ENCODE measurements at places on chromosomes 7 and 10.
A peak's percentile ranks its signal among the peaks of the same experiment; 100 is the strongest.

DNA sequence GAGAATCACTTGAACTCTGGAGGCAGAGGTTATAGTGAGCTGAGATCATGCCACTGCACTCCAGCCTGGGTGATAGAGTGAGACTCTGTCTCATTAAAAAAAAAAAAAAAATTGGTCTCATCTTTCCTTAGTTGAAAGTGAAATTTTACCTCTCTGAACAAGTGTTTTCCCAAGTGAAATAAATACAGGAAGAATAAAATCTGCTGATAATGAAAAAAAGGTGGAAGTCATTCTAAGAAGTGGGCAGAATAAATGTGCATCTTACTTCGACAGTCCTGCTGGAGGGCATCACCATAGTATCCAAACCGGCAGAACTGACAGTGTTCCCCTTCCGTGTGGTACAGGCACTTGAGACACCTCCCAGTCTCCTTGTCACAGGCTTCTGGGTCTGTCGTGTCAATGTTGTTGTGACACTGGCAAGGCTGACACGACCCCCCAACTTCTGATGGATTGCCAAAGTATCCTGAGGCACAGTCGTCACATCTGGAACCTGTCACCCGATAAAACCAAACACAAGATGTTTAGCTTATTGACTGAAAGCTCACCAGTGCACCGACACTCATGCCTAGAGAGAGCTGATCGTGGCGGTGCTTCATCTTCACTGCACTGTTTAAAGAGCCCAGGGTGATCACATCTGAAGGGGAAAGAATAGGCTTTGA is 49.6 kb downstream of the LAMB1 start:
- no peak for DNase-seq

DNA sequence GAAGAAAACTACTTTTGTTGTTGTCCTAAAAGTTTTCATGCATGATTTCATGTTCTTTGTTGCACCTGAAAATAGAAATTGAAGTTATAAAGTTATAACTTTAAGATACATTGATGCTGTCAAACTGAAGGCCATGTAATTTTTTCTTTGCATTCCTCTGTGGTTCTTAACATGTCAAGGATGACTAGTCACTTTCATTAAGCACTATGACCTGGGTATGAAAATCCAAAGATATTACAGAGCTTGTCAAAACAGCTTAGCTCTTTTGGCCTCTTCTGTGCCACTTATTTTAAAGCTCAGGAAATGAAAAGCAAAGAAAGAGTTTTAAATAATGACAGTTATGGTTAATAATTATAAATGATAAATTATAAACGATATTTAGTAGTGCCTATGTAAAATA is 241.6 kb upstream of the CACNA2D1 start:
- DNase-seq, result no peak

GRCh38 chr10:100020886-100021253 is 11.1 kb upstream of the DNMBP start:
- no peak for DNase-seq

DNA sequence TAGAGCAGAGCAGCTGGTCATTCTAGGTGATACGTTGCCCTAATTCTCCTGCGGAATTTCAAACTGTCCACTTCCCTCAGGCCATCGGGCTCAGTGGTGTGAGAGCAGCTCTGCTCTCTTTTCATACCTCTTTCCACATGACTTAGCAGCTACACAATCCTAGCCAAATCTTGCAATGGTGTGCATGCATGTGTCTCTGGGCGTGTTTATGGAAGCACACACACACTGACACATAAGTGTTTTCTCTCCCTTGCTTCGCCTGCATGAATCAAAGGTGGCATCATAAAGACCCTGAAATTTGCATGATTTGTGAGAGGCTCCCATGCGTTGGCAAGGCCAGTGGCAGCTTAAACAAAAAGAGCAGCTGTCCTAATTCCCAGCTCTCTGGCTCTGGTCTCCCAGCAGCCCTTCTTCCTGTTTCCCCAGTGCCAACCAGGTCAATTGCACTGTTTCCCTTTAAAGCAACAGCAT is 1189.5 kb downstream of the GATA3 start:
- peak; percentile 0 for DNase-seq

- no peak for DNase-seq
Measured at GRCh38 chr10:122450353-122450990, 4.0 kb upstream of the ARMS2 start.

GRCh38 chr7:25098096-25099046 is 26.7 kb downstream of the CYCS start:
- DNase-seq, result peak; percentile 60

- no peak for DNase-seq
Measured at GRCh38 chr10:105707603-105708002, 1066.5 kb downstream of the SORCS3 start.

DNA sequence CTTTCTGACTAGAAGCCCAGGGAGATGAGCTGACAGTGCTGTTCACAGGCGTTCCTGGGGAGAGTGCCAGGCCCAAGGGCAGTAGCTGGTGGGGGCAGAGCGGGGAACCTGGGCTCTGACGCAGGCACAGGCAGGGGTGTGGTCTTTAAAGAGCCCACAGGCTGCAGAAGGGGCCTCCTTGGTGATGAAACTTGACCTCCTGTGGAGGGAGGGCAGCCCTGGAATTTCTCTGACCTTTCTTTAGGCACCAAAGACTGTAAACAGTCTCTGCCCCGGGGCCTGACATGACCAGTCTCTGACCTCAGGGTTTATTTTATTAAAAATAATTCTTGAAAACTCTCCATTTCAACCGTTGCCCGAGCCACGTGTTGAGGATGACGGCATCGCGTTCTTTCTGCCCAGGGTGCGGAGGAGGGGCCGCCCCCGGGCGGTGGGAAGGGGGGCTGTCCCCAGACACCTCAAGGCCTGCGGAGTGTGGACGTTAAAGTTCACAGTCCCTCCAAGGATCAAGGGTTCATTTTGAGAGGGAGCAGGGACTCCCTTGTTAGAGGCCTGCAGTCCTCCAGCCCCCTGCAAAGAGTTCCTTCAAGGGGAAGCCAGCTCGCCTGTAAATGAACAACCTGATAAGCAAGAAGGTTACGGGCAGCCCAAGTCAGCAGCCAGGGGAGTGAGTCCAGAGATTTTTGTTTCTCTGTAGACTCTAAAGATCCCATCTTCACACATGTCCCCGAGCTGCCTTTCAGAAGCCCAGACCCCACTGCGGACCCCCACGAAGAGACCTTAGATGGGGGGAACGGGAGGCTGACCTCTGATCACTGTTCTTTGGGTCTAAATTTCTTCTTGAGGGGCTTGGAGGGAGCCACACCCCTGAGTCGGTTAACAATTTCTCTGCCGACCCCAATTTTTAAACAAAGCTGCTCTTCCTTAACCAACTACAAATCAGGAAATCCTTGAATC is 128.9 kb downstream of the VIPR2 start:
- DNase-seq, result no peak

GRCh38 chr7:109376576-109376975 is 806.9 kb downstream of the DNAJB9 start:
- DNase-seq, result no peak

DNA sequence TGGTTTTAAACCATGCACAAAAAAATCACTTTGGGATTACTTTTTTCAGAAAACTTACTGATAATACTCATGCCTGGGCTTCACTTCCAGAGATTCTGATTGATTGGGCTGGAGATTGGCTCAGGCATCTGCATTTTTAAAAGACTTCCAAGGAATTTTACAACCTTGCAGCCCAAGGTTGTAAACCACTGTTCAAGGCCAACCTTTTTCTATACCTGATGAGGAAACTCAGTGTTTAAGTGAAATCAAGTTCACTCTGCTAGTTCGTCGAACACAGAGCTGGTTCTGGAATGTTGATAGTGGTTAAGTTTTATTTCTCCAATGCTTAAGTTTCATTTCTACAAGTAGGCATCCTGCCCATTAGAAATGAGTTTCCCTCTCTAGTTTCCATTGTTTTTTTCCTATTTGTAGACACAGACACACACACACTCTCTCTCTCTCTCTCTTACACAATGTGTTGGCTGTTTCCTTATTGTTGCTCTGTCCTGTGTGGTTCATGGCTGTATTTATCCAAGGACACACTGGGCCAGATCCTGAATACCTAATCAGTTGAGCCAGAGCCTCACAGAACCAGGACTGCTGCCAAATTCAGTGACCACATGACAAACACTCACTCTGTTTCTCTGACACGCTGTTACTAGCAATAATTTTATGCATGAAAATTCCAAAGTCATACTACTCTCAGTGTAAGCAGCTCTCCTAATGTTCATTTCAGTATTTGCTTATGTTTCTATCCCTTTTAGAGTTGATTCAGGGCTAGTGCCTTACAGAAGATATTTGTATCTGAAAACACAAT is 3.7 kb upstream of the IFIT1B start:
- peak; percentile 72 for DNase-seq

DNA sequence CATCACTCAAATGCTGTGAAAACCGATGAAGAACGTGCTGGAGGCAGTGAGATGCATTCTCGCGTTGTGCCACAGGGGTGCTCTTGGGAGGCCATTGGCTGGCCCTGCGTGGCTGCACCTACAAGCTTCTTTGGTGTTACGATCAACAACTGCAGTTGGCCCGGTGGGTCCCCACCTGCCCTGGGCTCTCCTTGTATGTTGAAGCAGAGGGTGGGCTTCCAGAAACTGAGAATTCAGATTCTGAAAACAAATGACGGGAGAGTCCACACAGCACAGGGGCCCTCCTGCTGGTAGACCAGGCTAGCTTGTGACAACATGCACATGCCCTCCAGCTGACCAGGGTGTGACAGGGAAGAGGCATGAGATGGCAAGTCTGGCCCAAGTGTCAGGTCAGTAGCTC is 23.7 kb upstream of the DDC start:
- DNase-seq, result no peak

- DNase-seq, result no peak
Measured at GRCh38 chr7:123941391-123942180, 16.5 kb downstream of the SPAM1 start.

GRCh38 chr10:76080451-76080850 is 649.0 kb downstream of the LRMDA start:
- DNase-seq, result no peak

DNA sequence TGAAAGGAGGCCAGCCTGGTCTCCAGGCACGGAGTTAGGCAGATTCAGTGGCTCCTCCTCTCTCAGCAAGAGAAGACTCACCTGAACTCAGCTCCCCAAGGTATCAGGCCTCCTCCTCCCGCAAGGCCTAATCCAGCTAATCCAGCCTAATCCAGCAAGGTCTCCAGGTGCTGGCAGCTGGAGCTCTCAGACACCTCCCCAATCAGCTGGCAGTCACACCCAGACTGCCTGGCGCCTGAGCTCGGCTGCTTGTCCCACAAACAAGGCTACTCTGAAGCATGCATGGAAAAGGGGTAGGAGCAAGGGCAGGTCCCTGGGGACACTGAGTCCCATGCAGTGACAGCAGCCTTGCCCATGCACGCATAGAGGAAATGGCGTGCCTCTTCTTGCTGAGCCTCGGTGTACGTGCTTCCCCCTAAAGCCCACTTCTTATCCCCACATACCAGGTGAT is 3.3 kb upstream of the OPN4 start:
- no peak for DNase-seq

- DNase-seq, result no peak
Measured at GRCh38 chr7:33868166-33868565, 37.2 kb upstream of the BMPER start.

DNA sequence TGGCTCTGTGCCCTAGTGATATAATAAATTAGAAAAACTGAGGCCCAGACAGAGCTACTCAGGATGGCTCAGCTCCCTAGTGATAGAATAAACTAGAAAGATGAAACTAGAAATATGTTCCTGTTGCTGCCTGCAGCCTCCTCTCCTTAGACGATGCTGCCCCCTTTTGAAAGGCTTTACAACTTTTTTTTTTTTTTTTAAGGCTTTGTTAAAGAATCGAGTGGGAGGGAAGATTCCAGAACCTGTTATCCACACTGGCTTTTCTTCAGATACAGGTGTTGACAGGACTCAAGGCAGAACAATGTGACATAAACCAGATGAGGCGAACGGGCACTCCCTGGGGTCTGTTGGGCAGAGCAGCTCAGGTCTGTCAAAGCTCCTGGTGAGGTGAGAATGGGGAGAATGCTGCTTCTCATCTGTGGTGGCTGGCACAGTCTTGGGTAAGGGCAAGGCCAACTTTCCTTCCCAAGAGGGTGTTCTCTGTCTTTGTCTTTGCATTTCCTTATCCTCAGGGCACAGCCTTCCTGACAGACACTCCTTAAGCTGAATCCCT is 175.1 kb downstream of the COBL start:
- DNase-seq, result no peak

DNA sequence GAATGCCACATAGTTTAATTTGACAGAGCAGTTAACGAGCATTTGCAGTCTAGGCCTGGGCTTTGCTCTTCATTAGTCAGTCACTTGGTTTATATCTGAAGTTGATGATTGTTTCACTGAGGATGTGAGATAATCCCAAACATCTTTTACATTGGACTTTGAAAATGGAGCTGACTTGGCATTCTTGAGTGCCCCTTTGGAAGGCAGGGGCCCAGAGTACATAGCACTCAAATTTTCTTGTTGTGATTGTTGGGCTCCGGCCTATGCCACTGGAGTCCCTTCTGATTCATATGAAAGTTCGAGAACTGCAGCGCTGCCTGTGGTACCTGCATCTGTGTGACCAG is 21.9 kb downstream of the DNAJB6 start:
- no peak for DNase-seq

- DNase-seq, result no peak
Measured at GRCh38 chr7:157753713-157754415, 417.1 kb downstream of the DNAJB6 start.

DNA sequence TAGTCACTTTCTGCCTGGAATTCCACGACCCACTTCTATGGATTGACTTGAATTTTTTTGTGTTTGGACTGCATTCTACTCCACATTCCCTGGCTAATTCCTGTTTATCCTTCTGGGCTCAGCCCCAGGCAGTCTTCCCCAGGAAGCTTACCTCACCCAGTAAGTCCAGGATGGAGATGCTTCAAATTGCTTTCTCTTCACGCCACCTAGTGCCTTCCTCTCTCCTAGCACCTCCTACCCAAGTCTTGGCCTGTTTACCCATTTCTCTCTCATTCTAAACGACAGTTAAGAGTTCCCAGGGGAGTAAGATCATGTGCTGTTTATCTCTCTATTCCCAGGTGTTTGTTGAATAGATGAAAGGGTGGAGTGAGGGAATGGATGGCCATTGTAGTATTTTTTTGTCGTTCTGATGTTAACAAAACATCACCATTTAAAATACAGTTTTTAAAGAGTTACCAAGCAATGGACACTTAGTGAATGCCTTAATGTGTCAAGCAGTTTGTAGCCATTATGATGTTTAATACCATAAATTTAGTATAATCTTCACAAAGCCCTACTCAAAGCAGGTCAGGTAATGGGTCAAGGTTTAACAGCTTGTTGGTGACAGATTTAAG is 45.5 kb upstream of the TARP start:
- no peak for DNase-seq

GRCh38 chr10:37991655-37992054 is 15.2 kb upstream of the ZNF25 start:
- DNase-seq, result no peak

DNA sequence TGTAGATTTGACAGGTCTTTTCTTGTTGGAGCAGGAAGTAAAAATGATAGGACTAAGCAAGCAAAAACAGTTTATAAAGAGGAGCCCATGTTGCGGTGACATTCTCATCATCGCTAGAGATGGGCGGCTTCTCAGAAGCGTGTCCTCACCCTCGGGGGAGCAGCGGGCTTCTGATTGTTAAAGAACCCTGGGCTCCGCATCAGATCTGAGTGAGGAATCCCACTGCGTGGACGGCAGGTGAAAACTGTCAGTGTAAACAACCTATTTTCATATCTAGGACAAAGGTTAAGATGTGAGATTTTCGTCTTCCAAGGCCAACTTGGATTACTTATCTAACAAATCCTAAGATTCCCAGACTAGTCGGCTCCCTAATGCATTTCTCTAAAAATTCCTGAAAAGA is 177.6 kb downstream of the ADARB2 start:
- no peak for DNase-seq

GRCh38 chr7:150994141-150994837 is 3.5 kb downstream of the NOS3 start:
- DNase-seq, result no peak

GRCh38 chr7:121138262-121138933 is 149.9 kb downstream of the CPED1 start:
- no peak for DNase-seq
